IMR-90 (cell line): ENCODE measurements at places on chromosomes 13 and 19. TPM values are rescaled to one million over a fixed set of nuclear protein-coding genes. Genes with fewer than 3 reads are reported as not detected.

The SLC15A1 gene
- total RNA-seq, result not detected in 2 replicates

- H3K4me3 ChIP-seq, result peak overlapping the region; percentile 60
- no peaks in the 10 kb centered on the region for H3K27me3 ChIP-seq
- peaks cover 5% of the 10 kb centered on the region for H3K4me1 ChIP-seq
- peaks cover 5% of the 10 kb centered on the region for H3K36me3 ChIP-seq
Observed at GRCh38 chr13:73058432-73058735, 421 bp upstream of the KLF5 start.

GRCh38 chr13:61960981-61961380, 545.3 kb upstream of the PCDH20 start:
- no peak for DNase-seq
- H3K4me3 ChIP-seq, result no peak overlapping the region
- H3K27me3 ChIP-seq, result no peaks in the 10 kb centered on the region
- no peak overlapping the region for H3K27ac ChIP-seq
- no peaks in the 10 kb centered on the region for H3K4me1 ChIP-seq
- no peaks in the 10 kb centered on the region for H3K36me3 ChIP-seq

DNA sequence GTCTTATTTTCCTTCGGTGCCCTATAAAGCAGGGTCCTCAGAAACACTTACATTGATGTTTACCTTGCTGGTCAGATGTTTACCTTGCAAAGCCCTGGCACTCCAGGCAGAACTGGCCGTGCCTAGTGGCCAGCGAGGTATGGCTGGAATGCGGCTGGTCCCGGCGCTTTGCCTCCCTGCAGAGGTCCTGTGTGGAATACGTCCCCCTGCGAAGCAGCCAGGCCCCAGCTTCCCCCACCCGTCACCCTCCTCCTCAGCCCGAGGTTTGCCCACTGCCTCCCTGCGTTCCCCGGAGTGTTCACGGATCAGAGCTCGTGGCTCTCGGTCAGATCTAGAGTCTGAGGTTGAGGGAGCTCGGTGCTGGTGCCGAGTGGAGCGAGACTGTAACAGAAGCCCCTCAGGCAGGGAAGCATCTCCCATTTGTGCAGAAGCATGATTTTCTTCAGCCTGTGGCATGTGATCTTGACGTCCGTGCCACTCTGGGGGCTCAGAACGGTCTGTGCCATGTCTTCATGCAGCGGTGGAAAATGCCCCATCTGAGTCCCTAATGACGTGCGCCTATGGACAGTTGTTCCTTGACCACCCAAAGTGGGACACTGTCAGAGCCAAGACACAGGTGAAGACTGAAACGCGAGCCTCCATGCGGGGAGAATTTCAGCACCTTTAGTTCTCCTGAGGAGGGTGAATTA, 54.8 kb upstream of the SOX1 start:
- H3K4me3 ChIP-seq, result no peak overlapping the region
- H3K36me3 ChIP-seq, result no peaks in the 10 kb centered on the region
- H3K27ac ChIP-seq, result no peak overlapping the region
- DNase-seq, result no peak

The CEACAM8 gene
- not detected in 2 replicates for total RNA-seq

The MUC16 gene
- total RNA-seq, result not detected in 2 replicates

The GZMM gene
- total RNA-seq, result not detected in 2 replicates

DNA sequence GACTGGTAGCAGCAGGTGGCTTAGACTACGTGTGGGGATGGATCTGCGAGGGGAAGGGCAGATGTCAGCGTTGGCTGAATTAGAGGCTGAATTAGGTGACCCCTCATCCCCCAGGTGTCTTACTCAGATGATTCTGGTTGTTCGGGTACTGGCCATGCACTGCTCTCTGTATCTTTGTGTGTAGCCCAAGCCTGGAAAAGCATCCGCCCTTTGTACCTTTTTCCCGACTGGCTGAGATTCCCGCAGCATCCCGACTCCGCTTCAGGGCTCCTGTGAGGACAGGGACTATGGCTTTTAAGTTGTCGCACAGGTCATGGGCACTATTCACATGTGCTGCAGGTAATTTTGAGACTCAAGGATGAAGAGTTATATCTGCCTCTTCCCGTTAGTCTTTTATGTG, 7.2 kb downstream of the TFDP1 start:
- H3K36me3 ChIP-seq, result peaks cover 41% of the 10 kb centered on the region
- no peaks in the 10 kb centered on the region for H3K27me3 ChIP-seq
- H3K4me3 ChIP-seq, result no peak overlapping the region
- no peak for DNase-seq

GRCh38 chr13:36430247-36431203, 1.8 kb upstream of the CCNA1 start:
- DNase-seq, result no peak
- H3K27ac ChIP-seq, result no peak overlapping the region
- no peak overlapping the region for H3K4me3 ChIP-seq
- peaks cover 38% of the 10 kb centered on the region for H3K27me3 ChIP-seq

The GPR183 gene
- 0.18 and 0.28 TPM in 2 replicates for total RNA-seq

- no peaks in the 10 kb centered on the region for H3K27me3 ChIP-seq
- H3K36me3 ChIP-seq, result peaks cover 21% of the 10 kb centered on the region
- H3K4me1 ChIP-seq, result no peaks in the 10 kb centered on the region; the same call in 1 of the 2 replicates
- peak; percentile 43 for DNase-seq
- no peak overlapping the region for H3K4me3 ChIP-seq
Observed at GRCh38 chr19:21751384-21751783, 16.0 kb downstream of the ZNF100 start.

- H3K36me3 ChIP-seq, result no peaks in the 10 kb centered on the region; the same call in 1 of the 2 replicates
- H3K27ac ChIP-seq, result no peak overlapping the region
- no peak overlapping the region for H3K4me3 ChIP-seq
Observed at GRCh38 chr19:51357952-51358351, 8.2 kb downstream of the ETFB start.

GRCh38 chr13:51663973-51664957, 80.0 kb downstream of the WDFY2 start:
- no peak for DNase-seq
- peaks cover 14% of the 10 kb centered on the region for H3K4me1 ChIP-seq
- no peak overlapping the region for H3K27ac ChIP-seq
- H3K4me3 ChIP-seq, result no peak overlapping the region

GRCh38 chr13:34012382-34012781, 194.4 kb downstream of the RFC3 start:
- H3K27ac ChIP-seq, result no peak overlapping the region
- no peaks in the 10 kb centered on the region for H3K36me3 ChIP-seq
- no peak overlapping the region for H3K4me3 ChIP-seq
- no peaks in the 10 kb centered on the region for H3K4me1 ChIP-seq
- no peak for DNase-seq
- H3K27me3 ChIP-seq, result no peaks in the 10 kb centered on the region

GRCh38 chr19:45659096-45659729, 8.8 kb upstream of the GIPR start:
- DNase-seq, result no peak
- H3K27ac ChIP-seq, result no peak overlapping the region
- peaks cover 32% of the 10 kb centered on the region for H3K27me3 ChIP-seq
- no peaks in the 10 kb centered on the region for H3K36me3 ChIP-seq
- H3K4me1 ChIP-seq, result no peaks in the 10 kb centered on the region

- peak; percentile 38 for DNase-seq
- H3K36me3 ChIP-seq, result no peaks in the 10 kb centered on the region
- no peak overlapping the region for H3K27ac ChIP-seq
- no peak overlapping the region for H3K4me3 ChIP-seq
- H3K27me3 ChIP-seq, result no peaks in the 10 kb centered on the region
Observed at GRCh38 chr13:85864963-85865530, 65.8 kb upstream of the SLITRK6 start.

The CRB3 gene
- total RNA-seq, result not detected in 2 replicates

The NBEA gene
- 2.2 TPM in 2 replicates for total RNA-seq

DNA sequence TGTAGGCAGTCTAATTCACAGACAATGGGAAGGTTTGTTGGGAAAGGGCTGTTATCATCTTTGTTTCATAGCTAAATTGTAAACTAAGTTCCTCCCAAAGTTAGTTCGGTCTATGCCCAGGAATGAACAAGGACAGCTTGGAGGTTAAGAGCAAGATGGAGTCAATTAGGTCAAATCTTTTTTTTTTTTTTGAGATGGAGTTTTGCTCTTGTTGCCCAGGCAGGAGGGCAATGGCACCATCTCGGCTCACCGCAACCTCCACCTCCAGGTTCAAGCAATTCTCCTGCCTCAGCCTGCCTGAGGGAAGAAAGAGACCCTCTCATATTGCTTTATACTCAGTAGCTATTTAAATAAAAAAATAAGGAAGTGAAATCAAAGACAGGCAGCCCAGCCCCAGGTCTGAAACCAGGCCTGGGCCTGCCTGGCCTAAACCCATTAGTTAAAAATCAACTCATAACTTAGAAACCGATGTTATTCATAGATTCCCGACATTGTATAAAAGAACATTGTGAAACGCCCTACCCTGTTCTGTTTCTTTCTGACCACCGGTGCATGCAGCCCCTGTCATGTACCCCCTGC, 297.4 kb upstream of the SGCG start:
- DNase-seq, result no peak
- no peaks in the 10 kb centered on the region for H3K36me3 ChIP-seq
- no peak overlapping the region for H3K4me3 ChIP-seq
- no peaks in the 10 kb centered on the region for H3K27me3 ChIP-seq

DNA sequence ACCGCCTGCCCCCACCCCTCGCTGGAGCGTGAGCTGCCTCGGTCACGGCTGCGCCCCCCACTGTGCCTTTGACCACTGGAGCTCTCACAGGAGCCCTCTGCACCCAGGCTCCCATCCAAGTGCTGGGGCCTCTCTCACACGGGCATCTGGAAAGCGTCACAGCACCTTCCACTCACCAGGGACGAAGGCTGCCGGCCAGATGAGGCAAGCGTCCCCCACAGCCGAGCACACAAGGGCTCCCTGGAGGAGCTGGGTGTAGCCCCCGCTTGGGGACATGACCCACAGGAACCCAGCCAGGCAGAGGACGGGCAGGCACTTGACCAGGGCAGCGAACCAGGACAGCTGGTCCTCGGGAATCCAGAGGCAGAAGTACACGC, 560 bp downstream of the TMEM86B start:
- no peaks in the 10 kb centered on the region for H3K27me3 ChIP-seq
- DNase-seq, result no peak
- no peaks in the 10 kb centered on the region for H3K4me1 ChIP-seq
- no peak overlapping the region for H3K27ac ChIP-seq

The C1QTNF9B gene
- total RNA-seq, result 0.56 and 0.72 TPM in 2 replicates

The PIH1D1 gene
- 122 and 125 TPM in 2 replicates for total RNA-seq

- peaks cover 4% of the 10 kb centered on the region for H3K27me3 ChIP-seq
- H3K27ac ChIP-seq, result no peak overlapping the region
- no peak for DNase-seq
- H3K4me3 ChIP-seq, result no peak overlapping the region
- no peaks in the 10 kb centered on the region for H3K36me3 ChIP-seq
- no peaks in the 10 kb centered on the region for H3K4me1 ChIP-seq
Observed at GRCh38 chr19:29519146-29519545, 6.6 kb upstream of the VSTM2B start.

The RCBTB1 gene
- 11.3 and 16.1 TPM in 2 replicates for total RNA-seq

DNA sequence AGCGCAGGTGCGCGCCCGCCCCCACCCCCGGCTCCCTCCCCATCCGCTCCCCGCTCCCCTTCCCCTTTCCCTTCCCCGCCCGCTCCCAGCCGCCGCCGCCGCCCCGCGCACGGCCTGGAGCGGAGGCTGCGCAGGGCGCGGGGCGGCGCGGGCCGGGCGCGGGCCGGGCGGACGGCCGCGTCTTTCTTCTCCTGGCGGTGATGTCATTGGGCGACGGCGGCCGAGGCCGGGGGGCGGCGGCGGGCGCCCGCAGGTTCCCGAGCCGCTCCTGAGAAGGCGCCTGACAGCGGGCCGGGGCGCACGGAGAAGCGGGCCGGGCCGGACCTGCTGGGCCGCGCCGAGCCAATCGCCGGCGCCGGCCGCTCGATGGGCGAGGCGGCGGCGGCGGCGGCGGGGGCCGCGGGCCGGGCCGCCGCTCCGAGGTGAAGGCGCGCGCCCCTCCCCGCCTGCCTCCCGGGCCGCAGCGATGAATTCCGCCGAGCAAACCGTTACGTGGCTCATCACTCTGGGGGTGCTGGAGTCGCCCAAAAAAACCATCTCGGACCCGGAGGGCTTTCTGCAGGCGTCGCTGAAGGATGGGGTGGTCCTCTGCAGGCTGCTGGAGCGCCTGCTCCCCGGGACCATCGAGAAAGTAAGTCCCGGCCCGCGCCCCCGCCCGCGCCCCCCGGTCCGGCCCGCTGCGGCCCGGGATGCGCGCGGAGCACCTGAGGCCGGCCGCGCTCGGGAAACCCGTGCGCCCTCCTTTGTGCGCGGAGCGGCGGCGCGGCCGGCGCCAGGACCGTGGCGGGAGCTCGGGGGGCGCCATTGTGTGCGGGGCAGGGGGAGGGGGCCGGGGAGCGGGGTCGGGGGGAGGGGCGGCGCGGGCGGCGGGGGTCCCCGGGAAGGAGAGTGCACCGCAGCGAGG, at the start of gene ARHGEF7:
ARHGEF7 (plus strand) TSS at position 250 of the 904 bp plus-strand sequence; CDS start at position 467, 217 bp downstream.
- H3K27me3 ChIP-seq, result peaks cover 65% of the 10 kb centered on the region
- H3K4me3 ChIP-seq, result peak within 1 kb of the TSS; percentile 53
- H3K4me1 ChIP-seq, result peaks cover 4% of the 10 kb centered on the region; the same call in 1 of the 2 replicates
- no peak for DNase-seq

GRCh38 chr13:97505017-97505416, 71.0 kb downstream of the RAP2A start:
- no peak overlapping the region for H3K4me3 ChIP-seq
- H3K4me1 ChIP-seq, result peaks cover 7% of the 10 kb centered on the region

- no peaks in the 10 kb centered on the region for H3K27me3 ChIP-seq
- H3K4me1 ChIP-seq, result peaks cover 5% of the 10 kb centered on the region
- no peak overlapping the region for H3K4me3 ChIP-seq
- DNase-seq, result peak; percentile 56
- peaks cover 17% of the 10 kb centered on the region for H3K36me3 ChIP-seq
Observed at GRCh38 chr19:46748325-46749109, 2.3 kb upstream of the STRN4 start.

GRCh38 chr13:113413178-113413897, 40.0 kb downstream of the ADPRHL1 start:
- DNase-seq, result no peak
- no peak overlapping the region for H3K27ac ChIP-seq
- H3K4me1 ChIP-seq, result peaks cover 23% of the 10 kb centered on the region
- no peak overlapping the region for H3K4me3 ChIP-seq

GRCh38 chr19:17499648-17500446, 11.6 kb upstream of the PGLS start:
- H3K27ac ChIP-seq, result peak overlapping the region; percentile 89
- peaks cover 24% of the 10 kb centered on the region for H3K36me3 ChIP-seq
- H3K27me3 ChIP-seq, result no peaks in the 10 kb centered on the region
- H3K4me1 ChIP-seq, result peaks cover 11% of the 10 kb centered on the region
- no peak overlapping the region for H3K4me3 ChIP-seq

- no peak for DNase-seq
- H3K27ac ChIP-seq, result no peak overlapping the region
- peaks cover 12% of the 10 kb centered on the region for H3K36me3 ChIP-seq
- H3K27me3 ChIP-seq, result no peaks in the 10 kb centered on the region
- no peaks in the 10 kb centered on the region; the same call in 1 of the 2 replicates for H3K4me1 ChIP-seq
Observed at GRCh38 chr19:17487284-17488121, 17.2 kb downstream of the SLC27A1 start.

GRCh38 chr19:9796113-9796773, 22.6 kb downstream of the FBXL12 start:
- no peaks in the 10 kb centered on the region for H3K27me3 ChIP-seq
- no peaks in the 10 kb centered on the region for H3K36me3 ChIP-seq
- H3K4me3 ChIP-seq, result no peak overlapping the region
- no peaks in the 10 kb centered on the region for H3K4me1 ChIP-seq
- DNase-seq, result peak; percentile 91
